ENCODE measurements at places on chromosomes 4 and X. TPM values are rescaled to one million over a fixed set of nuclear protein-coding genes. Genes with fewer than 3 reads are reported as not detected.

The HSFX4 gene
- not detected for total RNA-seq

The FRMPD3 gene
- total RNA-seq: not detected

The LRIT3 gene
- not detected for total RNA-seq

The AADAT gene
- total RNA-seq: 17.8 TPM

The SPIN2A gene
- total RNA-seq: not detected

The SOWAHB gene
- total RNA-seq: not detected

The TMPRSS11F gene
- 0.18 TPM for total RNA-seq

The PALLD gene
- total RNA-seq: 20.9 TPM

The ENAM gene
- not detected for total RNA-seq

The WAS gene
- 0.42 TPM for total RNA-seq

The SHOX gene
- not detected for total RNA-seq

The IL1RAPL2 gene
- total RNA-seq: not detected

The MAGEB10 gene
- not detected for total RNA-seq

The F8A2 gene
- not detected for total RNA-seq

The CT45A3 gene
- total RNA-seq: 54.6 TPM

The ANXA3 gene
- 18.8 TPM for total RNA-seq

The UCHL1 gene
- not detected for total RNA-seq

The CCDC158 gene
- not detected for total RNA-seq

The SERPINA7 gene
- total RNA-seq: not detected

The CD40LG gene
- not detected for total RNA-seq

The TRIM60 gene
- not detected for total RNA-seq

The GAGE13 gene
- 195 TPM for total RNA-seq

The IL2 gene
- not detected for total RNA-seq

The KDR gene
- 4.2 TPM for total RNA-seq
